ENCODE measurements at places on chromosomes 4 and X.

DNA sequence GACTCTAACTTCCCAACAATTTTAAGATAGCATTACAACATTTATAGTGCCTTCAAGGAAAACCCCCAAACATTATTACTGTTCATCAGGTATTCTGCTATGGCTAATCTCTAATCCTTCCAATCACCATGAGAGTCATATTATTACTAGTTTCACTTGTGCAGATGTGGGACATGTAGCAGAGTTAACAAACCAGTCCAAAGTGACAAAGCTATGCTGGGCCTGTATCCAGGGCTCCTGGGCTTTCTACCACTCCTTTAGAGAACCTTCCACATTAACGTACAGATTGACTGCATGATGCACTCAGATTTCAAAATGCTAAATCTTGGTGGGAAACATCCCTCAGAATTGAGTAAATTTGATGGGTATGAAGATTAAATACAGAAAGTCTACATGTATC is 16.4 kb downstream of the CASP3 start:
- no peak for DNase-seq

GRCh38 chr4:48268956-48269860 is at the start of gene TEC:
Gene TEC (minus strand): TSS chr4:48269838. CDS start chr4:48228614, 41,224 bp downstream.
- DNase-seq, result peak; percentile 62

GRCh38 chr4:22661443-22661842 is 31.3 kb upstream of the GBA3 start:
- no peak for DNase-seq

DNA sequence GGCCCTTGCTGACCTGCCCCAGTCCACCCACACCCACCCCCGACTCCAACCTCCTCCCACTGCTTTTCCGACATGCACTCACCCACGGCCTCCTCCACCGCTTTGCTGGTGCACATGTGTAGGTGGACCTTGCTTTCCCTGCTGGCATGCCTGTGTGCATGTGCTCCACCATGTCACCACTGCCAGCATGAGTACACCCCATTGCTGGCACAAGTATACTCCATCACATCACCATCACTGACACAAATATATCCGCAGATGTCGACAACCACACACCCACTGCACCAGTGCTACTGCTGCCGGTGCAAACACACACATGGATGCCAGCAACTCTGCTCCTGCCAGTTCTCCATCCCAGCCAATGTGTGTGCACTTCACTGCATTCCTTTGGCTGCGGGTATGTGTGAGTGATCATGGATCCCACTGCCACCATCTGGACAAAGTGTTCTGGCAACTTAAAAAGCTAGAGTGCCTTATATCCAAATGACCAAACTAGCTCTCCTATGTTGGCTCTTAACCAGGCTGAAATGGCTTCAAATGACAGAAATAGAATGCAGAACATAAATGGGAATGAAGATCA is 1072.3 kb downstream of the RAPGEF2 start:
- no peak for DNase-seq

DNA sequence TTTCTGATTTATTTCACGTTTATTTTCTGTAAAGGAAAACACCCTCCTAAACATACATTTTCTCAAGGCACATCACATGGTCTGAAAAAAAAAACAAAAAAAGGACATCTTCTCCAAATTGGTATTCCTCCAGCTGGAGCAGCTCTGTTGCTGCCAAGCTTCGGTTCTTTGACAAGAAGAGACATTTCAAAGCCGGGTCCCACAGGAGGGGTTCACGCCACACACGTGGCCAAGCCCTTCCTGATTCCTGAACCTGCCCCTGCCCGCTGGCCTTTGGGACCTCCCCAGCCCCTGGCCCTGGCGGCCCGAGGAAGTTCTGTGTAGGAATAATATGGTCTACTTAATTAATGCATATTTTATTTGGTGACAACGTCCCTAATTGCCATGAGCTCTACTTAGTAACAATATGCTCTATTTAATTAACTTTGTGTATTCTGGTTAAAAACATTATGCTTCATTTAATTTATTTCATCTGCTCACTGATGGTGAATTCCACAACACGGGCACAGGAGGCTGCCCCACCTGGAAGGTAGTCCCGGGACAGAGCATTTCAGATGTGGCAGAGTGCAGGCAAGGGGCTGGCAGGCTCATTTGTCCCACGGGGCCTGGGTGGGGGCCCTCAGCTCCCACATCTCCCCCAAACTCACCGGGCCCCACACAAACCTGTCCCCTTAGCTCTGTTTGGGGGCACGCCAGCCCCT is 5.4 kb upstream of the RGS12 start:
- no peak for DNase-seq
